ENCODE measurements at places on chromosomes 16 and 17.

GRCh38 chr17:44608727-44609435, 47.4 kb upstream of the MEIOC start:
- no peak for DNase-seq

DNA sequence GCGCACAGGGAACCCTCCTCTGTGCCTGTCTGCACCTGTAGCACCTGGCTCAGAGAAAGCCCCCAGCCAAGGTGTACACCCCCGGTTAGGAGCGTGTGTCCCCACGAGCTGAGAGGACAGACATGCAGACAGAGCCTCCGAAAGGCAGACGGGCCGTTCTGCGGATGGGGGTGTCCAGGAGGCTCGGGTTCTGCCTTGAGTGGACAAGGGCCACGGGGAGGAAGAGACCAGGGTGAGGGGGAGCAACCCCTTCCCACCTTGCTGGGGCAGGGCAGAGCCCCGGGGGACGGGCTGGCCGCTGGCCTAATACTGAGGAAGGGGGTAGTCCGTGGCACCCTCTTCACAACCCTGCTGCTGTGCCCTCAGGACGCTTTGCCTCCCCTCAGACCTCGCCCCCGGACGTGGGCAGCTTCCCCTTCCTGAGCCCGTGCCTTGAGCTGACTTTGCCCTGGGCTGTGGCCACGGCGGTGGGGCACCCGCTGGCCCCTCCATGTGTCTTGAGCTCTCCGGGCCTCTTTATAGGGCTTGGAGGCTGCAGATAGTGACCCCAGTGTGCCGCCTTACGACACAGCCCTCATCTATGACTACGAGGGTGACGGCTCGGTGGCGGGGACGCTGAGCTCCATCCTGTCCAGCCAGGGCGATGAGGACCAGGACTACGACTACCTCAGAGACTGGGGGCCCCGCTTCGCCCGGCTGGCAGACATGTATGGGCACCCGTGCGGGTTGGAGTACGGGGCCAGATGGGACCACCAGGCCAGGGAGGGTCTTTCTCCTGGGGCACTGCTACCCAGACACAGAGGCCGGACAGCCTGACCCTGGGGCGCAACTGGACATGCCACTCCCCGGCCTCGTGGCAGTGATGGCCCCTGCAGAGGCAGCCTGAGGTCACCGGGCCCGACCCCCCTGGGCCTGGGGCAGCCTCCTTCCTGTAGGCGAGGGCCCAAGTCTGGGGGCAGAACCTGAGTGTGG, 5.7 kb downstream of the SLC22A31 start:
- peak; percentile 6 for DNase-seq

DNA sequence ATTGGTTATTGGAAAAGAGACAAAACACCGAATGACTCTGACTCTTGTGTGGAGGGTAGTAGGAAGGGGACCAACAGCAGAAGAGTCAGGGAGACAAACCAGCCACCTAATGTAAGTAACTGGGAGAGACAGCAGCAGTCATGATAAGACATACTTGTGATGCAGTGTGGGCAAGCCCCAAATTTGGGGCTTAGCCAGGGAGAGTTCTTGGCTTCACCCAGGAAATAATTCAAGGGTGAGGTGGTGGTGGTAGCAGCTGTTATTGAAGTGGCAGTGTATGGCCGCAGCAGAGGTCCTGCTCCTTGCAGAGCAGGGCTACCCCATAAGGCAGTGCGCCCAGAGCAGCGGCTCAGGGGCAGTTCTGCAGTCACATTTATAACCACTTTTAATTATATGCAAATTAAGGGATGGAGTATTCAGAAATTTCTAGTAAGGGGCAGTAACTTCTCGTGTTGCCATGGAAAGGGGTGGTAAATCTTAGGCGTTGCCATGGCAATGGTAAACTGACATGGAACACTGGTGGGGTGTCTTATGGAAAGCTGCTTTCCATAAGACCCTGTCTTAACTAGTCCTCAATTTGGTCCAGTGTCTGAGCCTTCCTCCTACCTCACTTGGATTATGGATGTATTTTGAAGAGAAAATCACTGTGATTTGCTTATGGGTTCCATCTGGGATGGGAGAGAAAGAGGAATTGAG, 317.1 kb downstream of the PHKB start:
- DNase-seq, result no peak

DNA sequence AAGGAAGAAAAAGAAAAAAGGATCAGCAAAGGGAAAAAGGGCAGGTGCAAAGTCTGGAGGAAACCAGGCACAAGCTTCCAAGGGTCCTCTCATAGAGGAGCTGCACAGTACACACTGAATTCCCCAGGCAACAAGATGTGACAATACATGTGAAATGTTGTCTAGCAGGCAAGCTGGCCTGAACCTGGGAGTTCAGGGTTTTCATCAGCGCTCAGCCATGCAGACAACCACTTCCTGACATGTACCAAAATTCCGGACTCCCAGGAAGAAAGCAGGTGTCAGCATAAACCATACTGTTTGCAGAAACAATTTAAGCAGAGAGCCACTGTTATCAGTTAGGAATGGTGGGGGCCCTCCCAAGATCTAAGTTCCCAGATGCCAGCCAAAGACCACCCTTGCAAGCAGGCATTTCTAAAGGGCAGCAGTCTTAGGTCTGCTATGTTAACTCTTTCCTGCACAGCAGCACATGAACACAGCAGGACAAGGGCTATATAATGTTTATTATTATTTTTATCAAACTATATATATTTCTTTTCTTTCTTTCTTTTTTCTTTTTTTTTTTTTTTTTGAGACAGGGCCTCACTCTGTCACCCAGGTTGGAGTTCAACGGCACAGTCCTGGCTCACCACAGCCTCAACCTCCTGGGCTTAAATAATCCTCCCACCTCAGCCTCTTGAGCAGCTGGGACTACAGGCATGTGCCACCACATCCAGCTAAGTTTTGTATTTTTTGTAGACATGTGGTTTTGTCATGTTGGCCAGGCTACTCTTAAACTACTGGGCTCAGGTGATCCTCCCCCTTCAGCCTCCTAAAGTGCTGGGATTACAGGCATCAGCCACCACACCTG, 10.1 kb downstream of the TK2 start:
- peak; percentile 40 for DNase-seq

DNA sequence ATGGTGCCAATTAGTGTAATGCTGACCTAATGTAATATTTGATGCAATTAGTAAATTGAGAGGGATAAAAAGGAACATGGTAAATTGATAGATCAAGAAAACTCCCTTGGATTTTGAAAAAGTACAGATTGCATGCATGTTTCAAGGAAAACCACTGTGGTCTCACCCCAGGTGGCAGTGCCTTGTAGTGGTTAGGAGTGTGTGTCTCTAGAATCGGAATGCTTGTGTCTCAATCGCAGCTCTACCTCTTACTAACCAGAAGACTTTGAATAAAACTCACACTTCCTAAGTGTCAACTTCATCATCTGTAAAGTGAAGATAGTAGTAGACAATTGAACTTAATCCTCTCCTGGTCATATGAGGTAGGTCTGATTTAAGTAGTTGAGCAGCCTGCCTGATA, 128.9 kb upstream of the GOT2 start:
- DNase-seq, result no peak
